ENCODE measurements at places on chromosomes 12 and 14. TPM values are rescaled to one million over a fixed set of nuclear protein-coding genes. Genes with fewer than 3 reads are reported as not detected.
A peak's percentile ranks its signal among the peaks of the same experiment; 100 is the strongest.

The GPN3 gene
- total RNA-seq, result 55.5 TPM

The TMEM52B gene
- not detected for total RNA-seq

The DLGAP5 gene
- 26.4 TPM for total RNA-seq

The GPHN gene
- total RNA-seq, result 43.5 TPM

The KSR2 gene
- 0.08 TPM for total RNA-seq

The HHIPL1 gene
- not detected for total RNA-seq

The TTC6 gene
- total RNA-seq, result not detected

The IFNG-AS1 gene
- total RNA-seq, result 0.41 TPM

The PAWR gene
- total RNA-seq, result 4.0 TPM

The RSRC2 gene
- 101 TPM for total RNA-seq

The PROX2 gene
- total RNA-seq, result not detected

The FOXN4 gene
- total RNA-seq, result not detected

The SERPINA6 gene
- total RNA-seq, result not detected

The BIN2 gene
- total RNA-seq, result 40.9 TPM

GRCh38 chr12:92615703-92616102 is 87.1 kb upstream of the PLEKHG7 start:
- DNase-seq, result no peak

DNA sequence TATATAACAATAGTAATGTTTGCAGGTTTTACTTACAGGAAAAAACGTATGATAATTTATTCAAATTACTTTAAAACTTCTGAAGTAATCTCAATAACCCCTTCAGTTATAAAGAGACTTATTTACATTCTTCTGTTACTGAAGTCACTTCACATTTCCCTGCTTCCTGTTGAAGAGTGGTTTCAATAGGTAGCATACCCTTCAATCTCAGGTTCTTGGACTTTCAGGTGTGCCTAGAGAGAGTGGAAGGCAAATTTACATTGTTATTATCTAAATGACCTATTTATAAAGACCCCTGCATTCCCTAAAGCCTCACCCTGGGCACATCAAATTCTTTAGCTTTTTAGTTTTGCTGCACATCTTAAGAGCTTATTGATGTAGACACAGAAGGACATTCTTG is 137.6 kb upstream of the AEBP2 start:
- DNase-seq, result no peak

GRCh38 chr12:48191096-48191495 is 7.7 kb downstream of the CCDC184 start:
- no peak for DNase-seq

GRCh38 chr12:85253853-85254252 is 26.2 kb upstream of the ALX1 start:
- no peak for DNase-seq

- DNase-seq, result no peak
Observed at GRCh38 chr14:88272390-88273269, 50.4 kb downstream of the KCNK10 start.

DNA sequence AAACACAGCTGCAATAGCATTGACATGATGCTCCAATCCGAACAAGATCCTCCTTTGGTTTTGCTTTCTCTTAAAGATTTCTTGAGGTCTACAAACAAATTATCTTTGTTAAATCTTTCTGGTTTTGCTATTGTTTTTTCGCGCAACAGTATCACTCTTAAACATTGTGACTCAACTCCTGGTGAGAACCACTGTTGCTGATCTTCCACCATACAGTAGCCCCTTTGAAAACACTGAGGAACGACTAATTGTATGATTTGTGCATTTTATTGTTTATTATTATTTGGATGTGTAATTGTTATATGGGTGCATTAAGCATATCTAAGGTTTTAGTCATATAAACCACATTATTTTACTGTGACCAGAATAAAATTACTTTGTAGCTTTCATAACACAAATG is 282.8 kb downstream of the EGLN3 start:
- no peak for DNase-seq

DNA sequence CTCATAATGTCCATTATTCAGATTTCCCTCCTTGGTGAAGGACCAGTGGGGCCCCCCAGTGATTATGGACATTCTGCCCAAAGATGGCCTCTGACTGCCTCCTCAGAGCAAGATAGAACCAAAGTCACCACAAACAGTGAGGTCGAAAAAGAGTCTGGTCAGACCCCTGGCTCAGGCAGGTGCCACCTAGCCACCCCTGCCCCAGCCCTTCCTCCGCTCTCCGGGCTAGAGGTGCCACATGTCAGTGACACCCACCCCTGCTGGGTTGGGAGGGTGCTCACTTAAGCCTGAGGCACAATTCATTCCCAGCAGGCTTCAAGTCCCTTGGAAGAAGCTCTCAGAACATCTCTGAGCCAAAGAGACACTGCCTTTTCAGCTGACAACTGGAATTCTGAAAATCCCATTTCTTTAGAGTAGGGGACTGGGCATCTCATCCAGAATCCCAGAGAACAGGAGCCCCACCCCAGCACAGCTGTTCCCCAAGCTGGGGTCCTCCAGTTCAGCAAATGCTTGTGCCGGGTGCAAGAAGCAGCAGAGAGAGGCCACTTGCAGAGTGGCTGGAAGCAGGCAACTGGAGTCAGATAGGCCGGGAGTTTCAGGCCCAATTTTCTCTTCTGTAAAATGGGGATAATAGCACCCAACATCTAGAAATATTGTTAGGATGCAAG is 50.3 kb downstream of the ISCA2 start:
- no peak for DNase-seq

DNA sequence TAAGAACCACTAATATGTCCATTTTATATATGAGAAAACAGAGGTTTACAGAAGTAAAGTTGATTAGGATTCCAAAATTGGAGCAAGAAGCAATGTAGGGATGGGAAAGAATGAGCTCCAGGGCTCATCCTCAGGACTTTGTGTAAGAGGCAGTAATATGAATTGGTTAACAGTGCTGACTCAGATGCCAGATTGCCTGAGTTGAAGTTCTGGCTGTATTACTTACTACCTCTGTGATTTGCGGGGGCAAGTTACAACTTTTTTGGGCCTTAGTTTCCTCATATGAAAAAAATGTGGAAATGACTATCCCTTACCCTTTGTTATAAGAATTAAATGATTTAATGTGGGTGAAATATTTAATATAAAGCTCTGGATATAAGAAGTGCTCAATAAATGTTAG is 35.1 kb upstream of the PPP2R5E start:
- DNase-seq, result no peak

DNA sequence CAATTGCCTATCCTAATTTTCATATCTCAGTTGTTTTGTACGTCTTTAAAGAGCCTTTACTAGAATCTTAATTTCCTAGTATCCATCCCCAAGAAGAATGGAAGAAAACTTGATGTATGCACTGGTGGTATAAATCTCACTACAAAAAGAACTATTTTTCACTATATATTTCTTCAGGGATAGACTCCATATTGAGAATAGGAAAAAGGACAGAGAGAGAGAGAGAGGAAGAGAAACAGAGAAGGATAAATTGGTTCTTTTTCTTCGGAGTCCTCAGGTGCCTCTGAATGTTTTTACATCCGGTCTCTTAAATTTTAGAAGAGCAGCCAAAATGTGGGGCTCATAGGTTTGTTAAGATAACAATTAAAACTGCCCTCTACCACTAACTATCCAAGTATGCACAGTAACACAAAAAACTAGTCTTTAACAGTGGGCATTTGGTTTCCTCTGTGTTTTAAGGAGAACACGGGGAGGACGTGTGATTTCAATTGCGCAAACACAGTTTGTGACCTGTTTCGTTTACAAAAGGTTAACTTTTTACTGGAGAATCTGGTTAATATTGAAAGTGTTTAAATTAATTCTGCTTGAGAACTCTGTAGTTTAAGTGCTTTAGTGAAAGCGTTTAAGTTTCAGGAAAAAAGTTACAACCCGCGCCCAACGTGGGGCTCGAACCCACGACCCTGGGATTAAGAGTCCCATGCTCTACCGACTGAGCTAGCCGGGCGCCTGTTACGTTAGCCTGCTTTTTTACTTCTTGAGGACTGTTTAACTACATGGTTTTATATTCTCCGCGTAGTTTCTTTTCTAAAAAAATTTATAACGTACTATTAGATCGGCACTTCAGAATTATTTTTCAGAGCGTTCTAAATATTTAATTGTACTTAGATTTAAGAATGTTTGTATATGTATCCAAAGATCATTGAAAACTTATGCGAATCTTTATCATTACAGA is 5.1 kb upstream of the PSMA3 start:
- peak; percentile 68 for DNase-seq

DNA sequence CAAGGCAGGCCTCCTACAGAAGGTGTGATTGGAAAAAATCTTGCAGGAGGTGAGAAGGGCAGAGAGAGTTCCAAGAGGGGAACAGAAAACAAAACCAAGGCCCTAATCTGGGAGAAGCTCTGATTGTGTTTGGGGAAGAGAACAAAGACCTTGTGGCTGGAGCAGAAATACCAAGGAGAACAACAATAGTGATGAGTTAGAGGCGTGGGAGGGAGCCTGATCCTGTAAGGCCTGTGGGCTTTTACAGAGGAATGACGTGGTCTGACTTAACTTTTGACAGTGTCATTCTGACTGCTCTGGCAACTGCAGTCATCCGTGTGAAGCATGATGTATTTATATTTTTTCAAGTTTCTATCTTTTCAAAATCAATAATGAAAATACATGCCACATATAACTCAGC is 200.6 kb downstream of the ANO4 start:
- no peak for DNase-seq

DNA sequence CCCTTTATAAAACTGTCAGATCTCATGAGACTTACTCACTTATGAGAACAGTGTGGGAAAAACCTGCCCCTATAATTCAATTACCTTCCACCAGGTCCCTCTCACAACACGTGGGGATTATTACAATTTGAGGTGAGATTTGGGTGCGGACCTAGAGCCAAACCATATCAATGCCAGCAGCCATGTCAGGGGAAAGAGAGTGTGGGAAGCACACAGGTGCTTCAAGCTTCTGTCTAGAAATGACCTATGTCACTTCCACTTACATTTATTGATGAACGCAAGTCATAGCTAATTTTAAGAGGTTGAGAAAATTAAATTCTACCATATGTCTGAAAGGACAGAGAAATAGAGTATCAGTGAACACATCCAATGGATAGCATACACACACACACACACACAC is 32.5 kb upstream of the E2F7 start:
- no peak for DNase-seq

DNA sequence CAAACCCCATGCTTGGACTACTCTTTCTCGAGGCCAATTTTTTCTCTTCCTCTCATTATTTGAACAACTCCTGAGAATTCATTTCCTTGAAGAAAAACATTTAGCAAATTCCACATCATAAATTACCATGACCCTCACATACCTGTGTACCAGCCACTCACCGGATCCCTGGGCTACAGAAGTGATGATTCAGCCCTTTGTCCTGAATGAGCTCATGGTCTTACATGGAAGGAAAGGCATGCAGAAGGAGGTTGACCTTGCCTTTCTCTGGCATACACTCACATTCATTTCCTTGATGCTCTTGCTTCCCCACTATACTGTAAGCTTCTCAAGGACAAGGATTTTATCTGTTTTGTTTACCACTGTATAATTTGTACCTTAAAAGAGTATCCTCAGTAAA is 191.5 kb downstream of the SLC5A8 start:
- DNase-seq, result no peak

- DNase-seq, result no peak
Observed at GRCh38 chr12:128978067-128978466, 124.8 kb downstream of the GLT1D1 start.

DNA sequence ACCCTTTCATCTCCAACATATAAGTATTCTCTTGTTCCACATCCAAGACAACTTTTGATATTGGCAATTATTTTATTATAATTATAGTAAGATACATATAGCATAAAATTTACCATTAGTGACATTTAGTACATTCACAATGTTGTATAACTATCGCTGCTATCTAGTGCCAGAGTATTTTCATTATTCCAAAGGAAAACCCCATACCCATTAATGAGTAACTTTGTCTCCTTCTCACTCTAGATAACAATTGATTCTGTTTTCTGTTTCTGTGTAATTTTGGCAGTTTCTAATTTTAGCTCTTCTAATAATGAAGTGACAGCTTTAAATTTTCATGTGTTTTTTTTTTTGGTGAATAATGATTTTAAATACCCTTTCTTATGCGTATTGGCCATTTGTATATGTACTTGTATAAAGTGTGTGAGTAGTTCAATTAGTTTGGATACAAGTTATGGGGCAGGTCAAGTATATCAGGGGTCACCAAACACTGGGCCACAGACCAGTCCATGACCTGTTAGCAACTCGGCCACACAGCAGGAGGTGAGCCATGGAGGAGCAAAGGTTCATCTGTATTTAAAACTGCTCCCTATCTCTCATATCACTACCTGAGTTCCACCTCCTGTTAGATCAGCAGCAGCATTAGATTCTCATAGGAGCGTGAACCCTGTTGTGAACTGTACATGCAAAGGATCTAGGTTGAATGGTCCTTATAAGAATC is 97.2 kb upstream of the SYT1 start:
- DNase-seq, result no peak

GRCh38 chr12:65171870-65172269 is 2.5 kb downstream of the LEMD3 start:
- no peak for DNase-seq

GRCh38 chr12:2794191-2794735 is 507 bp upstream of the FKBP4 start:
- peak; percentile 5 for DNase-seq

DNA sequence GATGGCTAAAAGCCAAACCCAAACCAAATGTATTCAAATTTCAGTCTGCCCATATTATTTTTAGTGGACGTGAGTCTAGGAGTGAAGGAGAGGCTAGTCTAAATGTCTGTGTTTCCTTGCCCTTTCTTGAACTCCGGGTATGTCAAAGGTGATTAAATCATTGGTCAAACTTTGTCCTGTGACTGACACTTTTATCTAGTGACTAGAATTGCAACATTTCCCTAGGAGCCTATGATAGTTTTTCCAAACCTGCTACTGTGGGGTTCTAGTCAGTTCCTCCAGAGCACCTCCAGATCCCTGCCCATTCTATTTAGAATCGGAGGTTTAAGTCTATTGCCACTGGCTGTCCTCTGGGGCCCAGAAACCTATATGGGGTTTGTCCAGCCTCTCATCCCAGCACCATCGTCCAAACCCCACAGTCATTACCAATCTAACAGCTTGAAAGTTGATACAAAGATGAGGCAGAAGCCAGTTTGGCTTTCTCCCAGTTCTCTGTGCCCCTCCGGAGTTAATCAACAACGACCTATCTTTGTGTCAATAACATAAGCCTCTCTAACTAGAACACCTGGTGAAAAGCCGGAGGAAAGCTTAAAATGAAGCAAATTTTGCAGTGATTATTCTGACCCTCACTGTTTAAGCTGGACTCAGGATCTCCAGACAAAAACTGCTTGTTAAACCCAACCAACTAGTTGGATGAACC is 306.7 kb downstream of the ZFP36L1 start:
- no peak for DNase-seq

GRCh38 chr12:42446761-42447160 is 120.8 kb downstream of the PPHLN1 start:
- no peak for DNase-seq

DNA sequence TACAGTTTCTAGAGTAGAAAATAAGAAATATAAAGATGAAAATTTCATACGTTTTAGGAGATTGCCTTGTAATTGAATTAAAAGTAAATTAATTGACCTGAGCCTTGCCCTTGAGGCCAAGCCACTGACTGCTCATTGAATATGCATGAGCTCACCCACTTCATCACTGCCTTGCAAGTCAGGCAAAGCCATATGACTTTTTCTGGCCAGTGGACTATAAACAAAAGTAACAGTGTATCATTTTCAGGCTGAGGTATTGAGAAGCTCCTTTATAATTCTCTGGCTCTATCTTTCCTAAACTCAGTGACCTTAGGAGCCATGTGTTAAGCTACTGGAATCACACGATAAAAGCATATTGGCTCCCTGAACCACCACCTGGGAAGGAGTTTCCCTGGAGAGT is 369.3 kb downstream of the NUAK1 start:
- DNase-seq, result no peak

- no peak for DNase-seq
Observed at GRCh38 chr12:111156304-111156703, 212.6 kb downstream of the PHETA1 start.
